ENCODE measurements at places on chromosomes 16 and 17.

DNA sequence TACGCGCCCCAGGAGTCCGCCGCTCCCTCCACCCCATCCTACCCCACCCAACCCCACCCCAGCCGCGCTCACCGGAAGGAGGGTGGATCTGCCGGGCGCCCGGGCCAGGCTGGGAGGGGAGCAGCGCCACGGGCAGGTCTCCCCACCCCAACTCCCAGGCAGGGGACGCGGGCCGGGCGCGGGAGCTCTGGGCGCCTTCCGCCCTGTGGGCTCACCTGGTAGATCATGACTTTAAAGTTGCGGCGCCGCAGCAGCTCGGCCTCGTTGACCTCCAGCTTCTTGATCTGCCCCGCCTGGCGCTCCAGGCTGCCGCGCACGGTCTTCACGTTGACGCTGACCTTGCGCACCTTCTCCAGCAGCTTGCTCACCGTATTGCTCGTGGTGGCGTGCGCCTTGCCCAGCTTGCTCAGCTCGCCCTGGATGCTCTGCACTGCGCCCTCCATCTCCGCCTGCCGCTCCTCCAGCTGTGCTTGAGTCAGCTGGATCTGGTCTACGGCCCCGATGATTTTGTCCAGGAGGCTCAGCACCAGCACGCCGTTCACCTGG, 571 bp downstream of the CAVIN1 start:
- peak overlapping the region; percentile 100 for H3K4me3 ChIP-seq
- H3K36me3 ChIP-seq = no peaks in the 10 kb centered on the region
- peak overlapping the region; percentile 99 for H3K27ac ChIP-seq

DNA sequence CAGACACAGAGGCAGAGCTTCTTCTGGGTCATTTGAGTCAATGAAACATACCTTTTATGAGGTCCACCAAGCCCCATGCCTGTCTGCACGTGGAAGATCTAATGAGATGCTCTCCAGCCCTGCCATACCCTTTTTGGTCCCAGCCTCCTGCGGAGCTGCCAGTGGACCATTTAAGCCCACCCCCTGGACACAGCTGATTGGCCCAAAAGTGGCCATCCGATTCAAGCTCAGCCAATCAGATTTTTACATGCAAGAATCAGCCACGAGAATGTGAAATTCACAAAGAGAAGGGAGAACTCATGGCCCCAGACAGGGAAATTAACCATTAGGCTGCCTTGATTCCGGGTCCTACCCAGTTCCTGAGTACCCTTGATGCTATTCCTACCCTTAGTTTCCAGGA, 231.0 kb upstream of the EEF2KMT start:
- H3K4me3 ChIP-seq = no peak overlapping the region
- no peaks in the 10 kb centered on the region for H3K36me3 ChIP-seq
- no peak overlapping the region for H3K27ac ChIP-seq
- H3K4me1 ChIP-seq = no peaks in the 10 kb centered on the region
- no peak for DNase-seq

- H3K27me3 ChIP-seq = no peaks in the 10 kb centered on the region
- H3K36me3 ChIP-seq = no peaks in the 10 kb centered on the region
- no peak overlapping the region for H3K4me3 ChIP-seq
- H3K27ac ChIP-seq = no peak overlapping the region
- H3K4me1 ChIP-seq = no peaks in the 10 kb centered on the region
- DNase-seq = no peak
Observed at GRCh38 chr17:61517265-61517664, 65.0 kb downstream of the TBX4 start.

- DNase-seq = no peak
- no peak overlapping the region for H3K4me3 ChIP-seq
- no peaks in the 10 kb centered on the region for H3K36me3 ChIP-seq
- H3K4me1 ChIP-seq = no peaks in the 10 kb centered on the region
Observed at GRCh38 chr17:7084088-7084487, 4.0 kb upstream of the CLEC10A start.

DNA sequence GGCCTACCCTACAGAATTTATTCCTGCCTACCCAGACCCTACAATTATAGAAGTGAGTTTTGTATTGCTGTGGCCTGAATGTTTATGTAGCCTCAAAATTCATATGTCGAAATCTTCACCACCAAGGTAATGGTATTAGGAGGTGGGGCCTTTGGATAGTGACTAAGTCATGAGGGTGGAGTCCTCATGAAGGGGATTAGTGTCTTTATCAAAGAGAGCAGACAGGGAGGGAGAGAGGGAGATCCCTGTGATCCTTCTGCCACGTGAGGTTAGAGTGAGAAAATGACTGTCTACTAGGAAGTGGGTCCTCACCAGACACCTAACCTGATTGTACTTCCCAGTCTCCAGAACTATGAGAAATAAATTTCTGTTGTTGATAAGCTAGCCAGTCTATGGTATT, 981 bp upstream of the DUXB start:
- H3K27ac ChIP-seq = no peak overlapping the region
- no peak for DNase-seq
- no peak overlapping the region for H3K4me3 ChIP-seq
- H3K4me1 ChIP-seq = no peaks in the 10 kb centered on the region
- no peaks in the 10 kb centered on the region for H3K36me3 ChIP-seq

- no peaks in the 10 kb centered on the region for H3K36me3 ChIP-seq
- no peaks in the 10 kb centered on the region for H3K4me1 ChIP-seq
- H3K27ac ChIP-seq = no peak overlapping the region
- no peaks in the 10 kb centered on the region for H3K27me3 ChIP-seq
- no peak for DNase-seq
Observed at GRCh38 chr17:34645594-34645993, 66.2 kb downstream of the TMEM132E start.

DNA sequence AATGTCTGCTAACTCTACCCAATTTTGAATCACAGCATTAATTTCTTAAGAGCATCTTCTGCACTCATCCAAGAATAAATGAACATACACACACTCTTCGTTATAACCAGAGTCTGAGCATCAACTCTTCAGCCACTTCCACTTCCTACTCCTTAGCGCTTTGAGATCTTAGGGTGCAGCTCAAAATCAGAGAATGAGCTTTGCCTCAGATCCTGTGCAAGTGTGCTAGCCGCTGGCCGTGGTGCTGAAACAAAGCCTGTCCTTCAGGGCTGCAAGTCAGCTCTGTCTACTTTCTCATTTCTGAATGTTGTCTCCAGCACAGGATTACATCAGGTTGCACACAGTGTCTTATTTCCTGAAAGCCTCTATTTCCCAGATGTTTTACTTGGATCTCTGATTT, 165.4 kb downstream of the AIPL1 start:
- no peaks in the 10 kb centered on the region for H3K36me3 ChIP-seq
- no peak overlapping the region for H3K4me3 ChIP-seq
- DNase-seq = no peak
- no peaks in the 10 kb centered on the region for H3K4me1 ChIP-seq

GRCh38 chr16:67236563-67237395, 9.8 kb downstream of the TMEM208 start:
- H3K27me3 ChIP-seq = no peaks in the 10 kb centered on the region
- DNase-seq = no peak
- H3K27ac ChIP-seq = no peak overlapping the region
- H3K4me3 ChIP-seq = no peak overlapping the region
- peaks cover 59% of the 10 kb centered on the region for H3K36me3 ChIP-seq

DNA sequence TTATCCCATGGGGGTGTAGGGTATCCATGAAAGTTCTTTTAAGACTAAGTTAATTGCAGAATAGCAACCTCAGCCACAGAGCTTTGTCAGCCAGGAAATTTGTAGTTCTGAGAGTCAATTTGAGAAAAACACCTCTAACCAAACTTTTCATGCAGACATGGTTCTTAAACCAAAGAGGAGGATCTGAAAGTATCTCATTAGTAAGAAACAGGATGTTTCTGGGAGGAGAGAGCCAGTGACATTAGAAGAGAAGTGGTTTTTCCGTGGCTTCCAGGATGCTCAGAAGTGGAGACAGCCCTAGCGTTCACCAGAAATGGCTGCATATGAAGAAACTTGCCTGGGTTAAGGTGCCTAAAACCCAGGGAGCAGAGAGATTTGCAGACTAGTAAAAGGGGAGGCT, 7.9 kb downstream of the GNAO1 start:
- H3K36me3 ChIP-seq = no peaks in the 10 kb centered on the region
- H3K27ac ChIP-seq = no peak overlapping the region
- peaks cover 3% of the 10 kb centered on the region for H3K4me1 ChIP-seq
- no peak for DNase-seq
- no peak overlapping the region for H3K4me3 ChIP-seq
- no peaks in the 10 kb centered on the region for H3K27me3 ChIP-seq

DNA sequence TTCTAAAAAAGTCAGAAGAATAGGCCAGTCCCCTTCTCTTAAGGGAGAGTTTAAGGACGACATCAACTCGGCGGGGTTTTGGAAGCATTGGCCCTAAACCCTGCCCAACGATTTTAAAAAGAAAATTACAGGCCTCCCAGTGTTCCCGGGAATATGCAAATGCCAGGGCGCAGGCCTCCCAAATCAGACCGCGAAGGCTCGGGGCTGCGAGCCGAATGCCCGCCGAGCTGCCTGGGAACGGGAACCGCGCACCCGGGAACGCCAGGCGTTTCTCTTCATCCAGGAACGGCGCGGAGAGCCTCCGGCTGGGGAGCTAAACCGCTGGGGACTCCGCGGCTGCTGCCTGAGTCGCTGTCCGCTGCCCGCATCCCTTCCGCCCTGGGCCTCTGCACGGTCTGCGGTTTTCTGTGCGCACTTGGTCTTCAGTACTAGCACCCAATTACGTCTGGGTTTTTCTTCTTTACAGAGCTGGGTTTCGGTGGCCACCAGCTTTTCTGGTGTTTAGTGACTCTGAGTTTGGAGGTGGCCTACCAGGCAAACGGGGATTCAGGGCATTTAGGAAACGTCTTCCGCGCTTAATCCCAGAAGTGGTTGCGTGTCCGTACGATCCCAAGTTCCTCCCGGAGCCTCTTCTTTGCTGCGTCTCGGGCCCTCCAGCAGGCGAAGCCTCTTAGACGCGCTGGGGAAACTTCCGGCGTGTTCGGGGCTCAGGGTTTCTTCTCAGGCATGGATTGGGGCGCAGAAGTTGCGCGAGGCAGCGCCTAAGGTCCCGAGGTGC, 5.7 kb downstream of the IRX5 start:
- H3K36me3 ChIP-seq = no peaks in the 10 kb centered on the region
- peak overlapping the region; percentile 23 for H3K27ac ChIP-seq
- H3K4me1 ChIP-seq = peaks cover 3% of the 10 kb centered on the region
- no peaks in the 10 kb centered on the region for H3K27me3 ChIP-seq

GRCh38 chr17:8935191-8935590, 30.3 kb downstream of the PIK3R5 start:
- H3K27ac ChIP-seq = no peak overlapping the region
- no peaks in the 10 kb centered on the region for H3K27me3 ChIP-seq
- no peak for DNase-seq
- H3K4me3 ChIP-seq = no peak overlapping the region
- H3K36me3 ChIP-seq = no peaks in the 10 kb centered on the region

DNA sequence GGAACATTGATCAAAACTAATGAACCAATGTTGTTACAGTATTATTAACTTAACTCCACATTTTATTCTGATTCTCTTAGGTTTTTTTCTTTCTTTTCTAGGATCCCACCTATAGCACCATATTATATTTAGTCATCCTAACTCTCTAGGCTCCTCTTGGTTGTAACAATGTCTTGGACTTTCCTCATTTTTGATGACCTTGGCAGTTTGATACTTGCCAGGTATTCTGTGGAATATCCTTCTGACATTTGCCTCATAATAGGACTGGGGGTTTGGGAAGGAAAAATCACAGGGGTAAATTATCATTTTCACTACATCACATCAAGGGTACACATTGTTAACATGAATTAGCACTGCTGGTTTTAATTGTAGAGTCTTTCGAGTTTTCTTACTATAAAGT, 851.6 kb upstream of the SOX9 start:
- no peak for DNase-seq
- no peak overlapping the region for H3K4me3 ChIP-seq
- H3K27me3 ChIP-seq = no peaks in the 10 kb centered on the region
- H3K36me3 ChIP-seq = no peaks in the 10 kb centered on the region
- H3K27ac ChIP-seq = no peak overlapping the region

DNA sequence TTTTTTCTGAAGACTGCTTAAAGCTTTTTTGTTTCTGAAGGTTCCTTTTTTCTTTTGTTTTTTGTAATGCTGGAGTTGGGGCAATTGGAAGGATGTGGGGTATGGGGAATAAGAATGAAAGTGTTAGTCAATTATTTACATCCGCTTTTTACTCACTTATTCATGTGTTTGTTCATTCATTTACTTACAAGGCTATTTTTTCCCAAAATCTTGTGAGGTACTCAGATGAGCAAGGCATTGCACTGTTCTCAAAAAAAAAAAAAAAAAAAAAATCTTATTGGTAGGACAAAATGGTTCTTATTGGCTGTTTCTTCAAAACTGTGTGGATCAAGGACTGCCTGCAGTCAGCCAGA, 55.7 kb downstream of the PLD6 start:
- no peak for DNase-seq
- peak overlapping the region; percentile 79 for H3K27ac ChIP-seq
- no peak overlapping the region for H3K4me3 ChIP-seq
- peaks cover 75% of the 10 kb centered on the region for H3K36me3 ChIP-seq
- peaks cover 15% of the 10 kb centered on the region for H3K4me1 ChIP-seq
- no peaks in the 10 kb centered on the region for H3K27me3 ChIP-seq

DNA sequence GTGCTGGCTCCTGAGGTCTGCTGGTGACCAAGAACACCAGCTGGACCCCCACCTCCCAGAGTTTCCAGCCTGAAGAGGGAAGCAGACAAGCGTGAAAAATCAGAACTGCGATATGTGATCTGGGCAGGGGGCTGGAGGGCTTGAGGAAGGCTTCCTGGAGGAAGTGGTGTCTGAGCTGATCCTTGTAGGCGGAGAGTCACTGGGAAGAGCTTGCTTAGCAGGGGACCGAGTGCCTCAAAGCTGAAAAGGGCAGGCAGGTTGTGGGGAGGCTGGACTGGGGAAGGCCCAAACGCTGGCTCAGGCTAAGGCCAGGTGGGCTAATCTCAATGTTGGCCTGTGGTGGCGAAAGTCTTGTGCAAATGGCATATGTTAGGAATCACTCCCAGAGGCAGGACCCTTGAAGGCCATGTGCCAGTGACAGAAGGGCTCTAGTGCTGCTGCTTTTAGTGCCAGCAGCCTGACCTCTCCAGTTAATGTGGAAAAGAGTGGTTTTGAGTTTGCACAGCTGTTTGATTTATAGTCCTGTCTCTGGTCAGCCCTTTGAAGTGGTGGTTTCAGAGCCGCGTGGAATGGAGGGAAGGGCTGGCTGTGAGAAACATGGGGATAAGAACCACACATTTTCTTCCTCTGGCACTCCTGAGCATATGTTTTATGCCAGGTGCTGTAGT, 85.3 kb upstream of the LGALS9 start:
- no peak overlapping the region for H3K27ac ChIP-seq
- H3K4me3 ChIP-seq = no peak overlapping the region
- no peaks in the 10 kb centered on the region for H3K36me3 ChIP-seq
- H3K4me1 ChIP-seq = peaks cover 1% of the 10 kb centered on the region
- DNase-seq = no peak

- no peaks in the 10 kb centered on the region for H3K4me1 ChIP-seq
- no peak overlapping the region for H3K4me3 ChIP-seq
- H3K27me3 ChIP-seq = no peaks in the 10 kb centered on the region
- no peak overlapping the region for H3K27ac ChIP-seq
Observed at GRCh38 chr16:50769-51591, 2.4 kb downstream of the POLR3K start.
